ENCODE measurements at places on chromosomes 5 and 9.

DNA sequence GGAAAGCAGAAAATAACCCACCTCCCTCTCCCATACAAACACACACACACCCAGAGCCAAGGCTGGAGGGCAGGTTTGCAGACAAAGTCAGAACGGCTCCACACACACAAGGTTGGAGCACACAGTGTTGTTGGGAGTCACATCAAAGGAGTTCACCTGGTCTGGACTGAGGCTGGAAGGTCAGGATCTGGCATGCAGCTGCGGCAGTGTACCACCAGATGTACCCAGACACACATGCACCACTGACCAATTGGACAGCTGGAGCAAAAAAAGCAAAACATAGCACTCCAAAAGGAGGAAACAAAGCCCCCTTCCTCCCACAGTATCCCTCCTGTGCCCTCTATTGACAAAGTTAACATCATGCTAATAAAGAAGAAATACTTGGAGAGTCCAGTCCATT, 94.6 kb upstream of the KIF2A start:
- DNase-seq: no peak

GRCh38 chr5:122897283-122897602, 51.8 kb downstream of the SNX24 start:
- no peak for DNase-seq

- DNase-seq: no peak
These were observed 188.9 kb downstream of the PDZD2 start for GRCh38 chr5:31827867-31828266.

- no peak for DNase-seq
These were observed at the start of gene KIF12 for GRCh38 chr9:114098936-114099668. Gene KIF12 (minus strand): TSS chr9:114099292. CDS start chr9:114099276, 16 bp downstream.

GRCh38 chr9:6072865-6073264, 57.4 kb upstream of the RANBP6 start:
- no peak for DNase-seq

DNA sequence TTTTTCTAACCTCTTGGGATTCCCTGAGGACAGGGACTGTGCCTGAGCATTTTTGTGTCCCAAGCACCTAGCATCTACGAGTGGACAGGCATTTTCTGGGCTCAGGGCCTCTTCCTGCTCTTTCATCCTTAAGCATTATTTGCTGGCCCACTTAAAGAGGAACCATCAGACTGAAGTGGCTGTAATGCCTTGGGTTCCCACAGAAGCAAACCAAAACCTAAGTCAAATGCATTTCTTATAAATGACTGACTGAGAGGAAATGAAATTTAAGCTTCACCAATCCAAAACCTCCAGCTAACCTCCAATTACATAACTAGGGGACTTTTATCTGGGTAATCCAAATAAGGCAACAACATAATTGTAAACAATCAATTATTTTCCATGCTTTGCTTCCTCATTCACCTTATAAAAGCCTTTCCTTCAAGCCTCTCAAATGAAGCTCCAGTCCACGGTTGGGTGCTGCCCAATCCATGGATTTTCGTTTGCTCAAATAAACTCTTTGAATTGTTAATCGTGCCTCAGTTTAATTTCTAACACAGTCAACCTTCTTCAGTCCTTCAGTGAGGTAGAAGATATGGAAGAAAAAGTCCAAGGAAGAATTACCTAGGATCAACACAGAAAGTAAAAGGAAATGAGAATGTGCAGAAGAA, 25.3 kb upstream of the SLC31A2 start:
- DNase-seq: no peak

GRCh38 chr5:150114102-150114641, 27.8 kb upstream of the CSF1R start:
- DNase-seq: no peak

GRCh38 chr5:53362521-53362941, 117.9 kb upstream of the FST start:
- DNase-seq: no peak

GRCh38 chr5:38478878-38479277, 77.6 kb downstream of the LIFR start:
- DNase-seq: no peak

- no peak for DNase-seq
These were observed 54.7 kb upstream of the SMARCA2 start for GRCh38 chr9:1960342-1961042.

DNA sequence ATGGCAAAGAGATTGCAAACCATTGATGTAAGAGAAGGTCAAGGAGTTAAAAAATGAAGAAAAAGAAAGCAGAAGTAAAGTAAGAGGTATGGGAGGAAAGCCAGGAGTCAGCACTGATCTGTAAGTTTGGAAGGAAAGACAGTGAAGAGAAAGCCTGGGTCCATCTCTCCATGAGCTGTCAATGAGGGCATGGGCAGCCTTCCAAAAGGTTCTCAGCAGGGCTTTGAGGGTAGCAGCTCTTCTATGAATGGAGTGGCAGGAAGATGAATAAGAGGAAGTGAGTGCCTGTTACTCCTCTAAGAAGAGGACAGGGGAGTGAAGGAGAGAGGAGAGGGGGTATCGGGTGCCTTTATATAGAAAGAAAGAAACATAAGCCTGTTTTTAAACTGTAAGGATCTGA, 97.1 kb downstream of the ADCY2 start:
- DNase-seq: no peak

DNA sequence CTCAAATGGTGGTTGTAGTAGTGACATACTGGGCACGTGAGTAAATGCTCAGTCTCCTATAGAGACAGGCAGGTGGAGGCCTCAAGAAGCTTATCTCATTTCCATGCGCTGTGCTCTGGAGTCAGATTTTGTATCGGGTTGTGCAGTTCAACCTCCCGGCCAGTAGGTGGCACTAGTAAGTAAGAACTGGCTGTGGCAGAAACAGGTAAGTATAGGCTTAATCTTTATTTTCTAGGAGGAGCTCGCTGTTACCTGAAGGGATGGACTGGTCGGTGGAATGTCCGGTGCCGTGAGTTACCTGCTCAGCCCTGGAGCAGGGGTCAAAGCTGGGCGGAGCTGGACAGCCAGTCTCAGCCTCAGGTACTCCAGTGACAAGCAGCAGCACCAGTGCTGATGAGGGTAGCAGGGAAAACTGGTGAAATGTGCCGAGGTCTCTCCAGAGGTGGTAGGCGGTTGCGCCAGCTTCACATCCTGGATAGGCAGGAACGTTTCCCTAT, 880.1 kb upstream of the SEMA6A start:
- no peak for DNase-seq

DNA sequence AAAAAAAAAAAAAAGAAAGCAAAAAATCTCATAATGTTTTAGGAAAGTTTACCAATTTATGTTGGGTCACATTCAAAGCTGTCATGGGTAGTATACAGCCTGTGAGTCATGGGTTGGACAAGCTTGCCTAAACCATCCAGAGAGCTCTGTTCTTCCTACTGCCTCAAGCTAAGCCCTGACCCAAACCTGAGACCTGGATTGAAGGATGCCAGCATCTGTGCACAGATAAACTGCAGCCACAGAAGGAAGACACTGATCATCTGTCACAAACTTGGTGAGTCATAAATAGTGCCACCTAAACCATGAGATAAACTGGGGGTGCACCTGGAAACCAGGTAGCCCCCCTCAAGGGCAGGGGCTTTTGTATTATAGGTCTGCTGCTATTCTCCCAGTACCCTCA, 31.0 kb downstream of the CSF2 start:
- no peak for DNase-seq

GRCh38 chr5:173039188-173039587, 17.0 kb upstream of the CREBRF start:
- no peak for DNase-seq

DNA sequence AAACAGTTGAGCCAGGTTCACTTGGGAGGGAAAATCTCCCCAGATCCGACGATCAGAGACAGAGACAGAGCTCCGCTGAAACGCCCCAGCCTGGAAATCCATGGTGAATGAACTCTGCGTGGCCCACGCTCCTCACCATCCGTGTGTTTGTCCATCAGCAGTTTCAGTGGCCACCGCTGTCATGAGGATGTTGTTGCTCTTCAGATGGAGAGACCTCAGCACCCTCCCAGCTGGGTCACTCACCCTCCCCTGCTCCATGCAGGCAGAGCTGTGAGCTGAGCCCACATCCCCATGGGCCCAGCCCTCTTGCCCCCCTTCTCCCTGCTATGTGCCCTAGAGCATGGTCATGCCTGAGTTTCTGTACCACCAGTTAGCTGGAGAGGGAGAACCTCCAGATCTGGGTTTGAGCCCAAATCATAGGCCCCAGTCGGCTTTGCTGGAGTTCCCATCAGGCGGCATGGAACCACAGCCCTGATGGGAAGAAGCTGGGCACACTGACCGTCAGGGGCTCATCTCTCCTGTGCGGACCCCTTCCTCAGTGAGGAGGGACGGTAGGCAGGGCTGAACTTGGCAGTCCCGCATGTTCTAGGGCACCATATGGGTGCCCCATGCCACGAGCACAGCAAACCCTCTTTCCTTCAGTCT, 154.4 kb upstream of the COL5A1 start:
- no peak for DNase-seq

- DNase-seq: no peak
These were observed 465.9 kb downstream of the TUSC1 start for GRCh38 chr9:25212361-25212760.

DNA sequence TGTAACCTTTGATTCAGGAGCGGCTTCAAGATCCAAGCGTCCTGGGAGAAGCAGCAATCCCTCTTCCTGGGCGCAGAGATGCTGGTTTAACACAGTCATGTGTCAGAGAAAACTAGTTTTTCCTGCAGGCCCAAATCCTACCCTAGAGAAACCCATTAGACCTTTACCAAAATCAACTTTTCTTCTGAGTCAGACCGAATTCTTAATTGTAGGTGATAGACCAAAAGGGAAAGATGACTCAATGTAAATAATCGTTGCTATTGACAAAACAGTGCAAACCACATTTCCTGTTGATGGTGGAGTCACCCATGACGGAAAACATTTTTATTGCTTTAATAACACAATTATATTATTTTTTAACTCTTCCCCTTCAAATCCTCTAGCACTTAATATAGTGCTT, 40.1 kb downstream of the SLC1A1 start:
- DNase-seq: no peak

DNA sequence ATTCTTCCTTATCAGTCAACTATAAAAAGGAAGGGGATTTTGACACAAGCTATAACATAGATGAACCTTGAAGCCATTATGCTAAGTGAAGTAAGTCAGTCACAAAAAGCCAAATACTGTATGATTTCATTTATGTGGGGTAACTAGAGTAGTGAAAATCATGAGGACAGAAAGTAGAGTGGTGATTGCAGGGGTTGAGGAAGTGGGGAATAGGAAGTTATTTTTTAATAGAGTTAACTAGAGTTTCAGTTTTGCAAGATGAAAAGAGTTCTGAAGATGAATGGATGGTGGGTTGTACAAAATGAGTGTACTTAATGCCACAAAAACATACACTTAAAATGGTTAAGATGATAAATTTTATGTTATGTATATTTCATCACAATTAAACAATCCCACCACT, 65.4 kb upstream of the FAM174A start:
- DNase-seq: no peak

DNA sequence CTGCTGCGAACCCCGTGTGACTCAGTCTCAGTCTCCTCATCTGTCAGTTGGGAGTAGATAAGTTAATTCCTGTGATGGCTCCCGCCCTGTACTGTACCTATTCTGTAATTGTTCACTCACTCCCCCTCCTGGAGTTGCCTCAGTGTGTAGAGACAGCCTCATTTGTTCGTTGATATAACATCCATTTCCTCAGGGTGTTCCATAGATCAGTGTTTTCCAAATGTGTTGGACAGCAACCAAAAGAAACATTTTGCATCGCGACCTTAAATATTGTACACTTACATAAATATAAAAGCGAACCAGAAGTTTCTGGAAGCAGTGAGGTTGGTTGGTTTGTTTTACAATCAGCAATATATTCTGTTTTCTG, 698 bp downstream of the NFX1 start:
- no peak for DNase-seq

GRCh38 chr9:115845648-115846312, 307.8 kb upstream of the PAPPA start:
- no peak for DNase-seq

DNA sequence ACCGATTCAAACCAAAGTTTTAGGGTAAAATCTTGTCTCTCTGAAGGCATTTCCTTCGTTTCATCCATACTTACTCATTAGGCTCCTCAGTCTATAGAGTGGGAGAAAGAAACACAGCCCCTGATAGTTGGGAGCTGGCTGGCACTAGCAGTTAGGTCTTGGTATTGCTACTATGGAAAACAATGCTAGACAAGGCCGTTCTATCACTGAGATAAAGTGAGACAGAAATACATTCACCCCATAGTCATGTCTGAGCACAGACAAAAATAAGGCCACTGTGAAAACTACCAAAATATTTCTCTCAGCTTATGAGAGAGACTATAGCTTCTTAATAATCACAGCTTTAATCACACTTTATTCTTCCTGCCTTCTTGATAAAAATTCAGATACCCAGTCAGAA, 28.7 kb upstream of the KCNV2 start:
- no peak for DNase-seq

- no peak for DNase-seq
These were observed 37.4 kb upstream of the SLC44A1 start for GRCh38 chr9:105206821-105207699.

GRCh38 chr9:123064716-123065115, 31.2 kb downstream of the GPR21 start:
- no peak for DNase-seq

- DNase-seq: no peak
These were observed 105.5 kb upstream of the PDE4D start for GRCh38 chr5:59999056-59999455.

GRCh38 chr5:65364907-65365306, 116.8 kb downstream of the ADAMTS6 start:
- DNase-seq: no peak

GRCh38 chr9:73497796-73498195, 346.1 kb downstream of the ANXA1 start:
- DNase-seq: no peak

DNA sequence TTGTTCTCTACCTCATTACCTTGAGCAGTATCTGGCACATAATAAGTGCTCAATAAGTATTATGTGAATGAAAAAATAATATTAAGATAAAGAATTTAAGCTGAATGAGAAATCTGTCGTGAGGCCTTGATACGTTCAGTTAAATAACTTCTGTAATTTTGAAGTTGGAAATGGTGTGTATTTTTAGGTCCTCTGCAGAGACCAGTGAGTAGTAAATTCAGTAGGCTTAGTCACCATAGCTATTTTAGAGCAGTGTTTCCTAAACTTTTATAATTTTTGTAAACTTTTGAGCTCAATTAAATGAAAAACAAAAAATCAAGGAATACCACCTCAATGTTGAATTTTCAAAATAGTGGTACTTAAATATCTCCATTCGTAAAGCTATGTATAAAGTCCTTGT, 25.0 kb downstream of the ERBIN start:
- no peak for DNase-seq

GRCh38 chr5:179876610-179876952, 18.0 kb upstream of the MRNIP start:
- no peak for DNase-seq

- no peak for DNase-seq
These were observed 70.6 kb downstream of the C9orf50 start for GRCh38 chr9:129550199-129550839.

GRCh38 chr9:100731557-100731956, 153.7 kb downstream of the CAVIN4 start:
- no peak for DNase-seq

DNA sequence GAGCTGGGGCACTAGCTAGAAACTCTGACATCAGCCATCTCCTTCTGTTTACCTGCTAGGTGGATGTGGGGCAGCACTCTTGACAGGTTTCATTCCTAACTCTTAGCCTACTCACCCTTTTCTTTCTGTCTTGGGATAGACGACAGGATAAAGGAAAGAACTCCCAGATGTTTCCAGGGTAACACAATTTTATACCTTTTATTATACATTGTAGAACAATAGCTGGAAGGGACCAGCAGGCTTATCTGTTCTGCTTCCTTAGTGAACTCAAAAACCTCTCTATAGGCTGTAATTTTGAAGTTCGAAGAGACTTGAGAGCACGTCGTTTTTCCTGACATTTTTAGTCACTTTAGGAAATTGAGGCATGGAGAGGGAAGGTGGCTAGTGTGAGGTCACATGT, 13.2 kb downstream of the SPTAN1 start:
- DNase-seq: no peak

Data from activated T-helper 9 cell treated with anti-CD3 and anti-CD28 coated beads, Interleukin-2, amount 50 U/mL, for 16 hours (primary cell).